ENCODE measurements at places on chromosomes 2 and 18.

GRCh38 chr18:26414901-26415440 is 133.4 kb downstream of the KCTD1 start:
- no peak for DNase-seq

- DNase-seq = no peak
Measured at GRCh38 chr2:82839036-82839435, 1620.0 kb downstream of the SUCLG1 start.

GRCh38 chr2:20168048-20168726 is 56.7 kb downstream of the SDC1 start:
- DNase-seq = no peak

GRCh38 chr2:88824951-88825350 is 133.5 kb downstream of the RPIA start:
- no peak for DNase-seq

GRCh38 chr2:227884511-227884947 is 13.1 kb downstream of the DAW1 start:
- peak; percentile 41 for DNase-seq

DNA sequence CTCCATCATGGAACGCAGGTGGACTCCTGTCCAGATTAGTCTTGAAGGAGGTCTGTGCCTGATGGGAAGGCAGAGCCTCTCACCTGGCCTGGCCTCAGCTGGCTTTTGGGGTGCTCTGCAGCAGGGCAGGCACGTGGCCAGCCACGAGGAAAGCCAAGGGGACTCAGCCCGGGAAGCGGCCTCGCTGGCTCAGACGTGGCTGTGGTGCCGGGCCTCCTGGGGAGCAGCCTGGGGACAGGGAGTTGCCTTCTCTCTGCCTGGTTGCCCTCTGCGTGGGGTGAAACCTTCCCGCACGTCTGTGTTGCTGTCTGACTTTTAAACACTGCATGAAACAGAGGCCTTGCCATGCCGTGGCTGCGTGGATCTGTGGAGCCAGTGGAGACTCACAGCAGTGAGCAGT is 45.0 kb downstream of the RTP5 start:
- DNase-seq = no peak

GRCh38 chr2:151315381-151315903 is 26.0 kb upstream of the NMI start:
- DNase-seq = no peak
